ENCODE measurements at places on chromosomes 11 and 22. TPM values are rescaled to one million over a fixed set of nuclear protein-coding genes. Genes with fewer than 3 reads are reported as not detected.

SPINDOC gene
- 3.2 TPM for total RNA-seq

MMP11 gene
- total RNA-seq = 0.33 TPM

KLHDC7B gene
- total RNA-seq = not detected

LGALS12 gene
- 0.98 TPM for total RNA-seq

SCN4B gene
- 0.67 TPM for total RNA-seq

CNTF gene
- 1.1 TPM for total RNA-seq

TRPC6 gene
- total RNA-seq = 1.5 TPM

SREBF2 gene
- total RNA-seq = 60.0 TPM

NUDT8 gene
- 19.6 TPM for total RNA-seq

TCP11L1 gene
- 10.5 TPM for total RNA-seq

MMP8 gene
- total RNA-seq = 0.17 TPM

GLYATL2 gene
- total RNA-seq = not detected

MMP13 gene
- total RNA-seq = not detected

SEZ6L gene
- total RNA-seq = under 0.01 TPM

PATE4 gene
- not detected for total RNA-seq

All from liver (tissue), 10 donors.